ENCODE measurements at places on chromosomes 4 and X. TPM values are rescaled to one million over a fixed set of nuclear protein-coding genes. Genes with fewer than 3 reads are reported as not detected.

MTMR8 gene
- total RNA-seq: 0.45 TPM

BCORL1 gene
- 8.4 TPM for total RNA-seq

NAA11 gene
- total RNA-seq: not detected

BTC gene
- total RNA-seq: 0.76 TPM

ADH6 gene
- total RNA-seq: 0.05 TPM

MAGEA9B gene
- total RNA-seq: 0.07 TPM

TMEM47 gene
- 1.1 TPM for total RNA-seq

SRPK3 gene
- 0.08 TPM for total RNA-seq

DDX60 gene
- total RNA-seq: 2.7 TPM

UNC5C gene
- not detected for total RNA-seq

AWAT1 gene
- not detected for total RNA-seq

ARHGAP10 gene
- 16.7 TPM for total RNA-seq

HMX1 gene
- 0.13 TPM for total RNA-seq

GNRHR gene
- total RNA-seq: not detected

ZBED1 gene
- 31.9 TPM for total RNA-seq

TSPAN7 gene
- 2.9 TPM for total RNA-seq

UGT2B17 gene
- total RNA-seq: not detected

SSX3 gene
- not detected for total RNA-seq

JCHAIN gene
- total RNA-seq: 0.16 TPM

CXorf51A gene
- not detected for total RNA-seq

GYG2 gene
- total RNA-seq: 4.2 TPM

FGF2 gene
- 32.5 TPM for total RNA-seq

SLC49A3 gene
- 0.29 TPM for total RNA-seq

UGT2B15 gene
- total RNA-seq: 0.06 TPM

CDS1 gene
- 0.85 TPM for total RNA-seq

ODAM gene
- total RNA-seq: not detected

NWD2 gene
- not detected for total RNA-seq

PLS3 gene
- total RNA-seq: 237 TPM

All from A549 treated with DMSO at 1 μM for 4 hours (cell line).